Activated CD4-positive, alpha-beta T cell treated with anti-CD3 and anti-CD28 coated beads for 48 hours (primary cell): ENCODE measurements at places on chromosomes 3 and 15.

DNA sequence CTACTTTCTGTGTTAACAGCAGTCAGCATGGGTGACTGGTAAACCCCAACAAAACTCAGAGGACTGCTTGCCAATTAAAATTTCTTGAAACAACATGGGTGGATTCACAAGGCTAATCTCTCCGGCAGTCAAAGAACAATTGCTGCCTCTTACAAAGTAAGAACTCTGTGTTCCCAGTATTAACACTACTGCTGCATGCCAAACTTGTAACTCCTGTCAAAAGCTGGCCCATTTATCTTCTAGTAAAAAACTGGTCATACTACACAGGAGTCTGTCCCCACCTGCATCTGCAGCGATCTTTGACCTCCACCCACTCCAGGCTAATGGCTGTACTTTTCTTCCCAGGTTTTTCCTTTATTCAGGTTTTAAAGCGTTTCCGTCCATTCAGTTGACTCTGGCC is 8.7 kb upstream of the ZNF589 start:
- no peak for DNase-seq

- DNase-seq = no peak
These were observed 50.7 kb downstream of the CLDN11 start for GRCh38 chr3:170469151-170470062.

- DNase-seq = no peak
These were observed 66.3 kb upstream of the LRIG1 start for GRCh38 chr3:66567077-66567476.

- no peak for DNase-seq
These were observed 15.3 kb downstream of the P2RY14 start for GRCh38 chr3:151262871-151263525.

DNA sequence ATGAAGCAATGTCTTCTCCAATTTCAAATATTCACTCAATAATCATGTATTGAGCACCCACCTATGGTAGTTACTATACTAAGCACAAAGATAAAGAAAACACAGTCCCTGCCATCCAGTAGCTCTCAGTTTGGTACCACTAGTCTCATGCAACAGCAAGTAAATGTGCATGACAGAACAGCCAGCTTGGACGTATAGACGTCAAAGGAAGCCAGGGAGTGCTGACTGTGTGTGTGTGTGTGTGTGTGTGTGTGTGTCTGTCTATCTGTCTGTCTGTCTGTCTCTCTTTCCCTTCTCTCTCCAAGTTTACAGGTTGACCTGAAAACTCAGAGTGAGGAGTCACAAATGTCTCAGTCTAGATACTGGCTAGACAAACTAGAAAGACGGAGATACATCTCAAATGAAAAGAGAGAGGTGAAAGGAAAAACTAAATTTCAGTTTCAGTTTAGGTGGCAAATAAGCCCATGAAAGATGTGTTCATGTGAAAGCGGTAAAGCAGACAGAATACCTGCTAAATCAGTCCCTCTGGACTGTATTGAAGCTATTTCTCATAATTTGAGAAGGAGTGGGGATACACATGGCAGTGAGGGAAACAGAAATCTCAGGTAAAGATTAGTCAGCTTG is 141.1 kb upstream of the PTPRG start:
- no peak for DNase-seq

DNA sequence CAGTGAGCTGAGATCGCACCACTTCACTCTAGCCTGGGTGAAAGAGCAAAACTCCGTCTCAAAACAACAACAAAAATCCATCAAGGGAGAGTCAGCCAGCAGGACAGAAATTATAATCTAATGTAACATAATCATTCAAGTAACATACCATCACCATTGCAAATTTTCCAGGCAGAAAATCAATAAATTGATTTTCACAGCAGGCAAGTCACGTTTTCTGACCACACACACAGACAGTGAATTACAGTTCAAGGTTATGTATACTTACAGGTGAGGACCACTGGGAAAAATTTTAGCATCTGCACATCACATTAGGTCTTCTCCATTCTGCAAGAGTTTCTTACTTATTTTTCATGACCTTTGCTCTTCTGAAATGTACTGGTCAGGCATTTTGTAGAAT is 29.9 kb upstream of the NPAP1 start:
- no peak for DNase-seq

- no peak for DNase-seq
These were observed 1.1 kb downstream of the MESP2 start for GRCh38 chr15:89777073-89777751.

GRCh38 chr3:46564190-46565021 is 1.7 kb downstream of the LRRC2 start:
- no peak for DNase-seq

- no peak for DNase-seq
These were observed 25.6 kb downstream of the ACAN start for GRCh38 chr15:88828791-88829190.

GRCh38 chr3:156160647-156161046 is 40.3 kb downstream of the KCNAB1 start:
- no peak for DNase-seq

GRCh38 chr3:150544041-150544440 is 2.3 kb downstream of the SERP1 start:
- DNase-seq = no peak

GRCh38 chr3:126441256-126441880 is 34.3 kb downstream of the ZXDC start:
- no peak for DNase-seq

GRCh38 chr3:10798600-10799367 is 17.2 kb upstream of the SLC6A11 start:
- DNase-seq = no peak

- DNase-seq = no peak
These were observed 21.5 kb upstream of the NPTN start for GRCh38 chr15:73654659-73655058.

- DNase-seq = no peak
These were observed 62.5 kb upstream of the C15orf61 start for GRCh38 chr15:67458331-67459029.

DNA sequence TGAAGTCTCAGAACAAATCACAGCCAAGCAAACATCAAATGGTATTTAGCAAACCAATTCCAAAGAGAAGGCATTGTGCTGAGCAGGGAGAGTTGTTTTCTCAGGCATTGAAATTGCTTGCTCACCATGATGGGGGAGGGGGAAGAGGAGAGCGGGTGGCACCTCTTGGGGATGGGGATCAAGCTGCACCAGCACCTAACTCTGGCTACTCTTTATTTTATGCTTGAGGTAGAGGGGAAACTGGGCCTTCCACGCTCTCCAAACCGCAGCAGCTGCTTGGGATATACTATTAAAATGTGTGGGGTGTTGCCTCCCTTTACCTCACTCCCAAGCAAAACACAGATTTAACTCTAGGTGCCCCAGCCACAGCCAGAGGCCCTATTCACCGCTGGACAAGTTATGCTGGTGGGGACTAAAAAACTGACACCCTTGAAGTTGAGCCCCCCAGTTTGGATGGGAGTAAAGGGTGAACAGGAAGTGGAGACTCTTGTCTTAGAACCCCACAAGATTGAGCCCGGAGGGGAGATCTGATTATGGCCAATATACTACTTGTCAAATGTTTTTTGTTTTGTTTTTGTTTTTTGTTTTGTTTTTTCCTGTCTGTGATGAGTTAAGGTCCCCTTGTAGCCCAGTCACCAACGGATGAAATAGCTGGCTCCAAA is 5.0 kb upstream of the FOXB1 start:
- no peak for DNase-seq

- no peak for DNase-seq
These were observed 282.8 kb downstream of the CTNNB1 start for GRCh38 chr3:41482134-41482533.

DNA sequence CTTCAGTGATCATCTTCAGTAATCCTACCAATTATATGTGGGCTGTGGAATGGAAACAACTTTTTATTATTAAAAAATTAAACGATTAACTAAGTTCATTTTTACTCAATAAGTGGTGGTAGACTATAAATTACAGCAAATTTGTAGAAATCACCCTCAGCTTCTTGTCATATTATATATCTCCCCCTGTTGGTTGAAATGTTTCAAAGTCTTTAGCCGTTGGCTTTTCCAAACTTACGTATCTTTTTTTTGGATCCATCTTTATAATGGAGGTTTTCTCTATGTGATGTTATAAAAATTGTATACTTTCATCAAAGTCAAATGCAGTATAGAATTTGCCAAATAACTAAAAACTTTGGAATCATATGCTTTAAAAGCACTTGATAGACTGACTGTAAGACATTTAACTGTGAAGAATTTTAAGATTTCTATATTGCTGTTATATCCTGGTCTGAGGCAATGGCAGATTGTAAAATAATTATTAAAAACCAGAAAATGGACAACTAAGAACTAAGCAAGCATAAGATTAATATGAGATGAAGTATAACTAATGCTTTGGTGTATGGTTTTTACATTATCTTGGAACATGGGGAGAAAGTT is 44.7 kb downstream of the ATP11B start:
- DNase-seq = no peak
